ENCODE measurements at places on chromosomes 3 and 15.

- H3K4me1 ChIP-seq: no peaks in the 10 kb centered on the region
- no peak overlapping the region for H3K4me3 ChIP-seq
- no peak for DNase-seq
- H3K36me3 ChIP-seq: no peaks in the 10 kb centered on the region
- no peaks in the 10 kb centered on the region for H3K27me3 ChIP-seq
Observed at GRCh38 chr15:26667222-26667988, 105.5 kb downstream of the GABRB3 start.

DNA sequence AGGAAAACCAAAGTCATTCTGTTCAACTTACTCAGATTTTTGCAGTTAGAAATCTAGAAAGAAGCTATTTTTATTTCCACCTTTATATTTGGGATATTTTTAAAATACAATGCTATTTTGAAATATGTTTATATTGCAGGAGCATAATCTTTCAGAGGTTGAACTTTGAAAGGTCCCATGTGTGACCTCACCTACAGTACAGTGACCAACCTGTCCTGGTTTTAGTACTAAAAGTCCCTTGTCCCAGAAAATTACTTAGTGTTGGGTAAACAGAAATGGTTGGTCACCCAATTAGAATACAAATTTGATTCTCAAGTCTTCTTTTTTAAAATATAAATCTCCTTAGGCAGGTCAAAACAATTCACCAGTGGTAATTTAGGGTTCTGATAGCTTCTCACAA lies 141.6 kb upstream of the FRMD4B start:
- H3K36me3 ChIP-seq: no peaks in the 10 kb centered on the region
- no peaks in the 10 kb centered on the region for H3K27me3 ChIP-seq
- no peak overlapping the region for H3K27ac ChIP-seq
- no peak for DNase-seq

DNA sequence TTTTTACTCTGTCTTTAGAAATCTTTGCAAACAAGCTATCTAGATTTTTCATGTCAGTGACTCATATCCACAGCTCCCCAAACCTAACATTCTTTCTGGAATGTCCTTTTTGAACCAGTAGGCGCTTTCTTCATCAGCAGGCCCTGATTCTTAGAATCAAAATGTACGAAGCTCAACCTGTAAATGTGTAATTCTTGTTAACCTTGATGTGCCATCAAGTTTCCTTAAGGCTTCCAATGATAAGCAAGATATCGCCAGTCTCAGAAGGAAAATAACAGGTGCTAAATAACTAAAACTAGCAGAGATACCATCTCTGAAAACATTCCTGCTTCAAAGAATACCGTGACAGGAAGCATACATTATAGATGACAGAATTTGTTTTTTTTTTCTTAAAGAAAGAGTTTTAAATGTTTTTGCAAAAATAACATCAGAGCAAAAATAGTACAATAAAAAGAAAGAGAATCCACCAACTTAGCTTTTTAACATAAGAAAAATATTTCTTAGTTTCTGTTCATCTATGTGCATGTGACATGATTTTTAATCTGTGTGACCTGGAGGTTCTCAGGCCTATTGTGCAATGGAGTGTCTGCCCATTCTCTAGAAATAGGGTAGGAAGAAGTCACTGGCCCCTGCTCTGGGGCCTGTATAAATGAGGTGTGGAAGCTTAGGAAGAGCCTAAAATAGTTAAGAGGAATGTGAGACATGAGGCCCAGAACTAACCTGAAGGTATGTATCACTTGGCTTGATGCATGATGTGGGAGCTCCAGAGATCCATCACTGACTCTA lies 14.7 kb upstream of the SECISBP2L start:
- no peaks in the 10 kb centered on the region for H3K36me3 ChIP-seq
- H3K4me3 ChIP-seq: no peak overlapping the region
- no peaks in the 10 kb centered on the region for H3K4me1 ChIP-seq
- no peak for DNase-seq
- 0 out of 2 replicates have a peak, but pooled peaks cover 2% of the 10 kb centered on the region for H3K27me3 ChIP-seq

- no peak for DNase-seq
- no peak overlapping the region for H3K4me3 ChIP-seq
- no peaks in the 10 kb centered on the region for H3K27me3 ChIP-seq
- no peaks in the 10 kb centered on the region for H3K4me1 ChIP-seq
- H3K27ac ChIP-seq: no peak overlapping the region
Observed at GRCh38 chr3:146313746-146314111, 62.8 kb upstream of the PLSCR4 start.

- H3K4me1 ChIP-seq: no peaks in the 10 kb centered on the region
- no peaks in the 10 kb centered on the region for H3K36me3 ChIP-seq
- H3K4me3 ChIP-seq: no peak overlapping the region
- DNase-seq: no peak
Observed at GRCh38 chr3:46994801-46995731, 15.6 kb downstream of the NBEAL2 start.

DNA sequence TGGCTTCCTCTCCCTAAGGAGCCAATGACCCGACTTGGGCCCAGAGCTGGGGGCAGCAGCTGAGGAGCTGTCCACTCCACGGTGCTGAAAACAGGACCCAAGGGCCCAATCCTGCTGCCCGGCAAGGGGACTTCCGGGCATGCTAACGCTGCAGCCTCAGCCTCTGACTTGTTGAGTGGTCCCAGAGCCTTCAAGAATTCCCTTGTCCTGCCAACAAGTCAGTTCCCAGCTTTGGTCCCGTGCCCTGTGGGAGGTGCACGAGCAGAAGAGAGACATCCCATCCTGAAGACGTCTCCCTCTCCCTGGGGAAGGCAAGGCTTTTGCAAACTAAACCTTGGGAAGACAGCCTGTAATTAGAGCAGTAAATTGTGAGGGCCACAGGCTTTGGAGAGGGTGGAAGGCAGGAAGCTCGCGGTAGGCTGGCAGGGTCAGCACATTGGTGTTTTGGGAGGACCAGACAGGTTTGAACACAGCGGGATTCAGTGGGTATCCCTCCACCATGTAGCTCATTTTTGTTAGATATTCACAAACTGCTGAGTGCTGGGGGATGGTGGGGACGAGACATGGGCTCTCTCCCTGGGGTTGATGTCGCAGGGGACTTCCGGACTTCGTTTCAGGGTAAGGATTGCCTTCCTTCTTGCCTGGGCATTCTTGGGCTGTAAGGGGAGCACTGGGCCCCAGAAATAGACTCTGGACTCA lies 29.8 kb upstream of the PRR23E start:
- no peaks in the 10 kb centered on the region for H3K36me3 ChIP-seq
- no peak overlapping the region for H3K27ac ChIP-seq
- H3K27me3 ChIP-seq: peaks cover 14% of the 10 kb centered on the region
- no peak overlapping the region for H3K4me3 ChIP-seq
- H3K4me1 ChIP-seq: no peaks in the 10 kb centered on the region

DNA sequence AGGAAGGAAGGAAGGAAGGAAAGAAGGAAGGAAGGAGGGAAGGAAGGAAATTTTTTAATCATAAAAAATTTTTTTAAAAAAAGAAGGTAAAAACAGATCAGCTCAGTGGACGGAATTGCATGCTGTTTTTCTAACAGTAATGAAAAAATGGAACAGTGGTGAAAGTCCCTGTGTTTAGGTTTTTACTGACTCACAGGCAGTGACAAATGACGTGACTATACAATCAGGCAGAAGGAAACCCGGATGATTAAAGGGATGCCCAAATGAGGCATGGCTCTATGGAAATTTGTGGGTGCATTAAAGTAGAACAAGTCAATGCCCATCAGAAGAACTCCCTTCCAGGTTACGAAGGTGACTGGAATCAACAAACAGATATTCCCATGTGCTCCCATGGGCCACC lies 135.0 kb downstream of the IMPG2 start:
- no peak overlapping the region for H3K4me3 ChIP-seq
- no peaks in the 10 kb centered on the region for H3K36me3 ChIP-seq
- H3K4me1 ChIP-seq: no peaks in the 10 kb centered on the region
- no peaks in the 10 kb centered on the region for H3K27me3 ChIP-seq
- no peak overlapping the region for H3K27ac ChIP-seq
- DNase-seq: no peak

- no peak overlapping the region for H3K27ac ChIP-seq
- no peaks in the 10 kb centered on the region for H3K4me1 ChIP-seq
- no peak for DNase-seq
Observed at GRCh38 chr3:30871720-30872119, 22.7 kb downstream of the GADL1 start.

- DNase-seq: no peak
- H3K36me3 ChIP-seq: no peaks in the 10 kb centered on the region
- H3K4me3 ChIP-seq: no peak overlapping the region
- no peaks in the 10 kb centered on the region for H3K4me1 ChIP-seq
Observed at GRCh38 chr3:68239542-68239941, 585.1 kb upstream of the SUCLG2 start.

GRCh38 chr15:74402873-74403587 lies 30.7 kb downstream of the SEMA7A start:
- H3K27me3 ChIP-seq: no peaks in the 10 kb centered on the region
- no peak for DNase-seq

GRCh38 chr3:78907367-78907766 lies 860.4 kb downstream of the ROBO1 start:
- H3K4me1 ChIP-seq: peaks cover 8% of the 10 kb centered on the region
- H3K27me3 ChIP-seq: no peaks in the 10 kb centered on the region
- H3K4me3 ChIP-seq: no peak overlapping the region
- no peak for DNase-seq

GRCh38 chr3:48963591-48963990 lies 26.4 kb upstream of the P4HTM start:
- no peak overlapping the region for H3K27ac ChIP-seq
- DNase-seq: no peak
- peaks cover 10% of the 10 kb centered on the region for H3K36me3 ChIP-seq
- no peaks in the 10 kb centered on the region for H3K4me1 ChIP-seq

DNA sequence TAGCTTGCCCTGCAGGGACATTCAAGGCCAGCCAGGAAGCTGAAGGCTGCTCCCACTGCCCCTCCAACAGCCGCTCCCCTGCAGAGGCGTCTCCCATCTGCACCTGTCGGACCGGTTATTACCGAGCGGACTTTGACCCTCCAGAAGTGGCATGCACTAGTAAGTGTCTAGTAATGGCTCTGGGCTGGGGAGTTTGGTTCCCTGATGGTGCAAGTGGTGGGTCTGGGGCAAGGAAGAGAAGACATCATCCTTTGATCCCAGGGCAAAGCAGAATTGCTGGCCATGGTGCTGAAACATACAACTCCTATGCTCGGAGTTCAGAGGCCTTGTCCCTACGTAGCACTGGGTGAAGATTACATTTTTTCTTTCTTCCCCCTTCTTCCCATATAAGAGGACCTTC lies 311.4 kb downstream of the EPHB1 start:
- H3K4me3 ChIP-seq: no peak overlapping the region
- DNase-seq: no peak
- no peaks in the 10 kb centered on the region for H3K4me1 ChIP-seq
- no peaks in the 10 kb centered on the region for H3K27me3 ChIP-seq

GRCh38 chr3:58242340-58242739 lies 4.7 kb downstream of the ABHD6 start:
- no peak overlapping the region for H3K27ac ChIP-seq
- H3K4me3 ChIP-seq: no peak overlapping the region
- H3K36me3 ChIP-seq: no peaks in the 10 kb centered on the region

GRCh38 chr3:111872979-111873378 lies 13.9 kb downstream of the PHLDB2 start:
- H3K4me1 ChIP-seq: no peaks in the 10 kb centered on the region
- DNase-seq: no peak
- no peak overlapping the region for H3K27ac ChIP-seq
- H3K4me3 ChIP-seq: no peak overlapping the region
- no peaks in the 10 kb centered on the region for H3K36me3 ChIP-seq

DNA sequence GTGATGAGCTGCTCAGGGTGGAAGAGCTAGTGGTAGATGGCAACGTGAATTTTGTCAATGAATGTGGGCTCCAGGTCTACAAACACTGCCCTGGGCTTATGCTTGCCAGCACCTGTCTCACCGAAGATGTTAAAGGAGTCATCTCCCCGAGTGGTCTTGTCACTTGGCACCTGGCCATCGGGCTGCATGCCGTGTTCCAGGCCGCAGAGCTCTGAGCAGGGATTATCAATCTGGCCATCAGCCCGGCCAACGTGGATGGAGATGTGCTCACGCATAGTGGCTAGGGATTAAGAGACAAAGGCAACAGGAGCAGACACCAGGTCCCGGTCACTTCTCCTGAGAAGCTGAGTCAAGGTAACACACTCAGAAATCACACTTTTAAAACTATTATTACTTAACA lies 54.8 kb upstream of the ACTC1 start:
- no peaks in the 10 kb centered on the region for H3K27me3 ChIP-seq
- H3K4me1 ChIP-seq: no peaks in the 10 kb centered on the region
- H3K36me3 ChIP-seq: no peaks in the 10 kb centered on the region

DNA sequence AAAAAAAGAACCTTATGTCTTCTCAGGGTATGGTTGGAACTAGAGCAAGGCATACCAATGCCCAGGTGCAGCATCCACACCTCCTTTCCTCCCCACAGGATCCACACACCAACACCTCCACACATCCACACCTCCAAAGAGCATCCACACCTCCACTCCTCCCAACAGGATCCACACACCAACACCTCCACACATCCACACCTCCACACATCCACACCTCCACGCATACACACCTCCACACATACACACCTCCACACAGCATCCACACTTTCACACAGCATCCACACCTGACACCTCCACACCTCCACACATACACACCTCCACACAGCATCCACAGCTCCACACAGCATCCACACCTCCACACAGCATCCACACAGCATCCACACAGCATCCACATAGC lies 5.3 kb downstream of the MESP1 start:
- H3K4me3 ChIP-seq: no peak overlapping the region
- H3K36me3 ChIP-seq: no peaks in the 10 kb centered on the region
- no peak overlapping the region for H3K27ac ChIP-seq
- H3K27me3 ChIP-seq: no peaks in the 10 kb centered on the region

DNA sequence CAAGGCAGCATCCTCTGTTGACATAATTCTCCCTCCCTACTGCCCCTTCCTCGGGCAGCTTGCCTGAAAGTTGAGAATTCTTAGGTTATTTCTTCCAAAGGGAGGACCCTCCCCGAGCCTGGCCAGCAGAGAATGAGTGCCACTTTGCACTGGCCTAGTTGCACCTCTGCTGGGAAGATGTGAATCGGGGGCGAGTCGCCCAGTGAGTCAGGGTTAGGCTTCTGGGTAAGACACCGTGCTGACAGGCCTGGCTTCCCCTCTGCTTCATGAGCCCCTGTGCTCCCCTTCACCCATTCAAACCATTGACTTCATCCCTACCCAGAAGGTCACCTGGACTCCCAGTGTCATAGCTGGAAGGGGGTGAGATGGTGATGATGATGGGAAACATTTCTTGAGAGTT lies 82.3 kb downstream of the AAGAB start:
- DNase-seq: no peak
- peaks cover 100% of the 10 kb centered on the region for H3K4me1 ChIP-seq
- peak overlapping the region; percentile 94 for H3K27ac ChIP-seq
- no peaks in the 10 kb centered on the region for H3K27me3 ChIP-seq

- H3K27ac ChIP-seq: no peak overlapping the region
- H3K4me3 ChIP-seq: no peak overlapping the region
- no peaks in the 10 kb centered on the region for H3K27me3 ChIP-seq
Observed at GRCh38 chr3:190526787-190527762, 13.2 kb downstream of the IL1RAP start.

DNA sequence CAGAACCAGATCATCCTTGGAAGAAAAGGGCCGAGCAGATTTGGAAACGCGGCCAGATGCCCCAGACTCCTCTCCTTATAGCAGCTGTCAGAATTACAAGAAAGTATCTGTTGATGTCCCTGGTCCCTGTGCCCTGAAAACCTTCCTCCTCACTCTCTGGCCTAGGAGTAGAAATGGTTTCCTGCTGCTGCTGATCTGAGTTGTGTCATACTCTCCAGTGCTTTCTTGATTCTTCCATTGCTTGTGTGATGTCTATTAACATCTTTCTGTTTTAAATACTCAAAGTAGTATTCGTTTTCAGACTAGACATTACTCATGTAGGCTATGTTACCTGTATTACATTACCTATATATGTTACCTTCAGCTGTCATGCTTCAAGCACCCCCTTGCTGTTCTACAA lies 26.8 kb upstream of the HERC1 start:
- H3K4me1 ChIP-seq: no peaks in the 10 kb centered on the region
- H3K36me3 ChIP-seq: no peaks in the 10 kb centered on the region
- H3K4me3 ChIP-seq: no peak overlapping the region
- DNase-seq: no peak
- H3K27ac ChIP-seq: no peak overlapping the region

All from Panc1 (cell line).